ENCODE measurements at places on chromosomes 5 and 9.

DNA sequence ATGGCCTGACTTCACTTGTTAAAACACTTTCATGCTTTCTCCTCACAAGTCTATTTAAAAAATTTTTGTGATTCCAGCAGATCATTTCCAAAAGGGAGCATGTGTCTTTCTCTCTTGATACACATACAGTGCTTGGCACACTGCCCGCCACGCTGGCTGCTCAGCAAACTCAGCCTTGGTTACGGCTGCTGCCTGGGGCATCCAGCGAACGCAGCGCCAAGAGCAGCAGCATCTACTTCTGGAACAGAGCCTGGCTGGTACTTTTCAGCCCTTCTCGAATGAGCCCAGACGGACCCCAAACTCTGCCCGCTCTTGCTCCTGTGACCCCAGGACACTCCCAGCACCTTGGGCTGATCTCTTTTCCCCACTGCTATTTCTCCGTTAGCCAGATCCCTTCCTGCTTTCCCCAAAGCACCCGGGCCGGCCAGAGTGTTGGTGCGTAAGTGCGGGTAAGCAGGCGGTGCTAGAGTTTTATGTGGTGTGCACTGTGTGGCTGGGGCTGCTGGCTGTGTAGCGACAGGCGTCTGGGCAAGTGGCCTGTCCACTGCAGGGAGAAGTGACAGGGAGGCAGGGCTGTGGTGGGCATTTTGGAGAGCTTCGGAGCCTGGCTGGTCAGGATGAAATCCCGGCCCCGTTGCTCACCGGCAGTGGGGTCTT lies 73.2 kb downstream of the SH3PXD2B start:
- DNase-seq = no peak

- DNase-seq = no peak
These were observed 35.7 kb upstream of the TXN start for GRCh38 chr9:110291921-110292557.

- no peak for DNase-seq
These were observed 18.9 kb downstream of the AMBP start for GRCh38 chr9:114059047-114059803.

DNA sequence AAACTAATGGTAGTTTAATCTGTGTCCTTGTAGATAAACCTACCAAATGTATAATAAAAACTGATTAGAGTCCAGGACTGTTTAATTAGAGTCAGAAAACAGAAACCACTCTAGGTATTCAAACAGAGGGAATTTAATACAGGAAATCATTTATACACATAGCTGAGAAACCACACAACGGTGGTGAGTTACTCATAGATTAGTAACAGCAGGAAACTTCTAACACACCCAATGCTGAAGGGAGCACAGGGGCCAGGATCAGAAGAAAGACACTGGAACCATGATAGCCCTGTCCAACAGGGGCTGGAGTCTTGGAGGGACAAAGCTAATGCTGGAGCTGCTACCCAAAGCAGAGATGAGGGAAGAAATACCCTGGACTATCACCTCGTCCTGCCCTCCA lies 321.0 kb downstream of the ACTL7B start:
- DNase-seq = no peak

DNA sequence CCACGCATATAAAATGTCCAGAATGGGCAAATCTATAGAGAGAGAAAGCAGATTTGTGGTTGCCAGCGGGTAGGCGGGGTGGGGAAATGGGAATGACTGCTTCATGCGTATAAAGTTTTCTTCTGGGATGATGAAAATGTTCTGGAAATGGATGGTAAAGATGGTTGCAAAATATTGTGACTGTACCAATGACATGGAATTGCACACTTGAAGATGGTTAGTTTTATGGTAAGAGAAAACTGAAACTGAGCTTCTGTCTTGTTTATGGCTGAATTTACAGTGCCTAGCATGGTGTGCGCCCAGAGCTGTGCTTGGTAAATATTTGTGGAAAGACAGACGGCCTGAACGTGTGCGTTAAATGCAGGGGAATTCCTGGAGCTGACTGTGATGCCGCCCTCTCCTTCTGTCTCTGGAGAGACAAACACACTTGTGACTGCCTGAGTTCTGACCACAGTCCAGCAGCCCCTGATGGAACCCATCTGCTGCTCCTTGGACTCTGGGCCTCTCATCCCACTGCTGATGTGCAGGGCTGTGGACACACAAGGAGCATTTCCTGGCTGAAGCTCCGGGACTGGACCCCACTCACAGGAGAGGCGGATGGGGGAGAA lies 8.6 kb upstream of the PTGES start:
- no peak for DNase-seq

DNA sequence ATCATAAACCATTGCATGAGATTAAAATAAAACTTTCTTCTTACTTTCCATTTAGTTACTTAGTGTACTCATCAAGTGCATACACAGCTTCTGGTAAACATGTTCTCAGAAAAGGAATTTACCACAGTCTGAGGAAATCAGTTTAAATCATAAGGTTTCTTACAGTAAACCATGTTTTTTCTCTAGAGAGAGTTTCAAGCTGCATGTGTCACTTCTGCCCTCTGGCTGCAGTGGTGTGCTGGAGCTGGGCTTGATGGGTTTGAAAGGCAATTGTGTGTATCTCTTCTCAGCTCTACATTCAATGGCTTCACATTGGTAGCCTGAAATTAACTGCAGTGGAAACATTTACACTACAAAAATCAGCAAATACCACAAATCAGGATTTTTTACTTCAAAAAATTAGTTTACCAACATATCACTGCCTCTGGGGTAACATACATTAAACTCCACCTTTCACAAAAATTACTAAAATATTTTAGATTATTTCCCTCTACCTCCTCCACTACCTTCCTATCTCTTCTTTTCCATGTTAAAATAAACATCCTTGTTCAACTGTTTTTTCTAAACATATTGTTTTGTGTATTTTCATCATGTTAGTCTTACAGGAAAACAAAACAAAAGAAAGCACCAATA lies 414.3 kb downstream of the ANXA1 start:
- no peak for DNase-seq

DNA sequence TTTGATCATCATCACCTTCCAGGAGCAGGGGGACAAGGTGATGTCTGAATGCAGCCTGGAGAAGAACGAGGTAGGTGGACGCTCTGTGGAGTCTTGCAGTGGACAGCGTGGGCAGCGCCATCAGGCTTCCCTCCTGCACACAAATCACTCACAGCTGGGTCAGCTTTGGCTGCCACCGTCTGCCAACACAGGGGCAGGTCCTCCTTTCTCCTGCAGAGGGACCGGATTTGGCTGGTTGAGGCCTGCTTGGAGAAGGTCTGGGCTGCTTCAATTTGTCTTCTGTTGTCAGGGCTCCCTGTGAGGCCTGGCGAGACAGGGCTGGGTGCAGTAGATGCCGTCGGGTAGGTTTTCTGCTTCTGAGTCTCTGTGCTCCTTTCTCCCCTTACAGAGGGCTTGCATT lies 180.6 kb downstream of the CACNA1B start:
- DNase-seq = no peak

GRCh38 chr5:134502259-134502658 lies 23.2 kb upstream of the JADE2 start:
- no peak for DNase-seq

- DNase-seq = no peak
These were observed 12.4 kb upstream of the ASS1 start for GRCh38 chr9:130432362-130432761.

- DNase-seq = peak; percentile 67
These were observed 92.6 kb downstream of the LIFR start for GRCh38 chr5:38463634-38464521.

GRCh38 chr5:122751293-122751782 lies 23.5 kb upstream of the SNX2 start:
- no peak for DNase-seq

GRCh38 chr5:24642022-24642421 lies 2.8 kb downstream of the CDH10 start:
- no peak for DNase-seq

- no peak for DNase-seq
These were observed 216.7 kb downstream of the BNC2 start for GRCh38 chr9:16653491-16654399.

- DNase-seq = no peak
These were observed 86.2 kb upstream of the ANXA1 start for GRCh38 chr9:73065439-73065838.

- DNase-seq = no peak
These were observed 284.2 kb downstream of the SMARCA2 start for GRCh38 chr9:2299156-2299842.

GRCh38 chr9:111925017-111925770 lies 28.6 kb downstream of the UGCG start:
- DNase-seq = no peak

DNA sequence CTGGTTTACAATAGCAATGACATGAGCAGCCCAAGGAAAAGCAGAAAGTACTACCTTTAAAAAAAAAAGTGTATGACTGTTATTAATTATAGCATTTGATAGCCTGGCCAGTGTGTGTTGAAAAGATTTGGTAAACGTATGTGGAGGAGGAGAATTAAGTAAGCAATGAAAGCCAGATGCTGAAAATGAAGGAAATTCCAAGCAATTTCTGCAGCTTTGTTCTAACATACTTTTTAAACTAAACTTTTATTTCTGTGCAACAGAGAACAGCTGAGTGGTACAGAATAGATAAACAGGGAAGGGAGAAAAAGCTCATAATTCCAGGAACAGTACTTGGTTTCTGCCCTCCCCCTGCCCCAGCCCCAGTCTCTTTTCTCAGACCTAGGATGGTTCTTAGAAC lies 252.6 kb downstream of the ADAMTSL1 start:
- no peak for DNase-seq

DNA sequence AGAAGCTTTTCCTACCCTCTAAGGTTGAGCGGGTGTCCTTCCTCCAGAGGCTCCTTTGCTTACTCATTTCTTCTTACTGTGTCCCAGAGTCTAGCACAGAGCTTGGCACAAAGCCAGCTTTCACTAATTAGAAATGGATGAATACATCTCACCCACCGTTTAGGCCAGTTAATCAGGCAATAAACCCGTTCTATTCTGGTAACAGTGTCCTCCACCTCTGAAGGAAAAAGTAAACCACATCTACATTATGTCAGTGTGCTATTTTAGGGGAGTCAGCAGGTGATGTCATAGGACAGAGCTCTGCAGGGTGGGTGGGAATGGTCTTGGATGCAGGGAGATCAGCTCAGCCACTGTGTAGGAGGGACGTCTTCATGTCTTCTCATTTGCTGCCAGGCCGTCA lies 109.2 kb downstream of the OSTF1 start:
- DNase-seq = no peak

DNA sequence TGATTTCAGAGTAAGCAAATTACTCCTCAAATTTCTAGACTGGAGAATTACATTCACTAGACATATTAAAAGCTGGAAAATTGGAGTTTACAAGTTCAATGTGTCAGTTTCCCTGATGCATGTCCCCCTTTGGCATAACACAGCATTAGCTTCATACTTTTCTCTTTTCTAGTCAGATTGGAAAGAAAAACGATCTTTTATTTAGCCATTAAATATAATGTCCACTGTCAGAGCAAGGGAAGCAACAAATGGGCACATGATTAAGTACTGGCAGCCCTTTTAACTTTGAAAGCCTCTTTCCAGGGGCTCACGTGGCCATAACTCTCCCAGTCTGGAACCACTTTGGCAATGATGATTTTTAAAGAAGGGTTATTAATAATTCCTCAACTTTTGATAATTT lies 203.3 kb downstream of the KCNN2 start:
- DNase-seq = no peak

DNA sequence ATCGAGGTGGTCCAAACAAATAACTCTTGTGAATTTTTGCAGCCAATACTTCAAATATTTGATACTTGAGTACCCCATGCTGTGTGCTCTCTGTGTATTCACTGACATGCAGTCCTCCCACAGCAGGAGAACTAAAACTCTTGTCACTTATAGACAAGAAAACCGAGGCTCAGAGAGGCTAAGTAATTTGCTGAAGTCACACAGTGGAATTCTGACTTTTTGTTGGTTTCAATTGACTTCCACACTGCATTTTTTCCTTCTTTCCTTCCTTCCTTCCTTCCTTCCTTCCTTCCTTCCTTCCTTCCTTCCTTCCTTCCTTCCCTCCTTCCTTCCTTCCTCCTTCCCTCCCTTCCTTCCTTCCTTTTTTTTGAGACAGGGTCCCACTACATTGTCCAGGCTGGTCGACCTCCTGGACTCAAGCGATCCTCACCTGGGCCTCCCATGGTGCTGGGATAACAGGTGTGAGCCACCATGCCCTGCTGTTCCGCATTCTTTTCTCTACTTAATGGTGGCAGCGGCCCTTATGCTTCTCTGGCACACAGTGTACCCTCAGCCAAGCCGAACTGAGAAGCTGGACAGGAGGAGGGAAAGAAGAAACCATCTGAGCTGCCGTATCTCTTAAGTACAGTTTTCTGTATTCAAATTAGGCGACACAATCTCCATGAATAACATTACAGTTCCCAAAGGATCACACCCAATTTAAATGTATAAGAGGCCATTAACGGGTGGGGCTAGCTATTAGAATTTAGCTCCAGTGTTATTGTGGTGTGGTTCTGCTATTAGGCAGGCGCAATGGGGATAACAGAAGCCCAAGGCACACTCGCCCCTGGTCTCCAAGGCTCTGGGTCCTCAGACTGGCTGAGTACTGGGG lies 38.4 kb upstream of the GRHPR start:
- no peak for DNase-seq

DNA sequence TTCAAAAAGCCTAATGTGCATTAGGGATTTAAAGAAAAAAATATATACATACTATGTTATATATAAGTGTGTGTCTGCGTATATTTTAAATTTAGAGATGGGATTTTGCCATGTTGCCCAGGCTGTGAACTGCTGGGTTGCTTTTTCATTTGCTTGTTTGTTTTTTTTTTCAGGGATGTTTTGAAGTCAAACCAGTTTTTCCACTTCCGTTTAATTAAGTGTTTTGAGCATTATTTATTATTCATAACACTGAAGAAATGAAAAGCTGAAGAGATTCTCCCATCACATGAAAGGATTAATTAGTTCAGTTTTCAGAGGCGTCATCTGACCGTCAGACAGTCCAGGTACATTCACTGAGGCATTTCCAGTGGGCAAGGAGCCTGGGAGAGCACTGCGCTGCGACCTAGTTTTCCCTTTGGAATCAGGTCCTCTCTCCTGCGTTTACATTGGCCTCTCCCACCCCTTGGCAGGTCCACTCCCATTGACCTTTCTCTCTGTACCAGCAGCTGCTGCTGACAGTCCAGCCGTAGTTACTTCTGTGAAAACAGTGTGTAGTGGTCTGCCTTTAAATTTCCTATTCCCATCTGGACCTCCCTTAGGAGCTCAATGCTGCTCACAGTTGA lies 26.0 kb downstream of the ARRDC3 start:
- DNase-seq = no peak

DNA sequence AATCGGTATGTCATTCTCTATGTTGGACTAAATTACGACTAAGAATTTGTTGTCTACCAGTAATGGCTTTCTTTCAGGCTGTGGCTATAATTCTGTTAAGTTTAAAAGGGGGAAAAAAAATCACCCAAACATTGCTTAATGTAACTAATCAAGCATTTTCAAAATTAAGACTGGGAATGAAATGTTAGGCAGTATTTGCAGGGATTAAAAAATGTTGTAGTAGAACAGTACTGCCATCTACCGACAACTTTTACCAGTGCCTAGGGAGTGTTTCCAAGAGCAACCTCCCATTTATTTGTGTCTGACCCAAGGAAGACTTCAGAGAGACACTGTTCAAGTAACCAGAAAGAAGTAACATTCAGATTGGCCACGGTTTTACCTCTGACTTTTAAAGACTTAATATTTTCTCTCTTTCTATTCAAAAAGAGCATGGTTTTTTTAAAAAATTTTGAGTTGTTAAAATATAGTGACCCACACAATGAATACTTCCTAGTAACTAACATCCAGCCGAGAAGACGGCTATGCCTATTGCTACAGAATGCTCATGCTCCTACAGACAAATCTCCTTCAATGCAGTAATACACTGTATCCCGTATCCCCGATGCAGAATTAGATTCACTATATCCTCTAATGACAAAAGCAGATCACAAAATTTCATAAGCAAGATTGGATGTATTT lies 92.4 kb downstream of the ARL15 start:
- DNase-seq = peak; percentile 29

- no peak for DNase-seq
These were observed 2.5 kb downstream of the IL7R start for GRCh38 chr5:35859101-35859661.

All from brain pericyte (primary cell).